Kidney epithelial cell (primary cell): ENCODE measurements at places on chromosomes 3 and 15. TPM values are rescaled to one million over a fixed set of nuclear protein-coding genes. Genes with fewer than 3 reads are reported as not detected.
A peak's percentile ranks its signal among the peaks of the same experiment; 100 is the strongest.

DNA sequence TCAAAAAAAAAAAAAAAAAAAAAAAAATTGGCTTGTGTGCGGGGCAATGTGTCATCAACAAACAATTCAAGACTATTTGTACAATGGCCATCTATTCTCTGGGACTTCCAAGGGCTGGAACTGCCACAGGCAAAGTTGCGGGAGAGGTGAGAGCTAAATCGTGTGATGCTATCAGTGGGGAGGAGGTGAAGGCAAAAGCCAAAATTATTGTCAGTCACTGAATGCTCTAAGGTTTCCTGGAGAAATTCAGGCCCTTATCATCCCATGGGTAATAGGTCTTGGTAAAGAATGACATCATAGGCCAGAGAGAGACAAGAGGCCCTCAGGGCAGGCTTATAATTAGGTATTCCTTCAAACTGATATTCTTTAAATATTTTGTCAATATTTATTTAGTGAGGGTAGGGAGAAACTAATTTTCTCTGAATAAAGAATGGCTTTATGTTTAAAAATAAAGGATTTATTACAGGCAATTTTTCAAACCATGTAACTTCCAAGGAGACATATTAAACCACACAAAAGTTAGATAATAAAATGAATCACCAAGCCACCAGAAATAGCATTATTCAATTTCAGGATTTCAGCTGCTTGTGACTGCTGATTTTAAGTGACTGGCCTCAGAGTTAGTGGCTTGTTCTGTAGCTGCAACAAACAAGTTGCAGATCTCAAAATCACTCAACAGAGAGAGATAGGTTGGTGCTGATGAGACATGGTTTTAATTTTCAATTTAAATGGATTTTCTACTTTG, 226.3 kb upstream of the MRPL3 start:
- no peak for DNase-seq

DNA sequence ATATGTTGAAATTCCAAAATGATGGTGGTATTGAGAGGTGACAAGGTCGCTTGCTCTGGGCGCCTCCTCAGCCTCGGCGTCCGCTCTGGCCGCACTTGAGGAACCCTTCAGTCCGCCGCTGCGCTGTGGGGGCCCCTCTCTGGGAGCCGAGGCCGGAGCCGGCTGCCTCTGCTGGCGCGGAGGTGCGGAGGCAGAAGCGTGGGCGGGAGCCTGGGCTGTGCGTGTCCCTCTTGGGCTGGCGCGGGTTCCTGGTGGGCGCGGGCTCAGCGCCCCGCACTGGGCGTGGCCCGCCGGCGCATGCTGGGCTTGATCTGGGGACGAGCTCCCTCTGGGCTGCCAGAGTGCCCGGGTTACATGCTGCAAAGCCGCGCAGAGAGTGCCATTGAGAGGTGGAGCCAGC, 39.8 kb upstream of the TMC3 start:
- DNase-seq: no peak

DNA sequence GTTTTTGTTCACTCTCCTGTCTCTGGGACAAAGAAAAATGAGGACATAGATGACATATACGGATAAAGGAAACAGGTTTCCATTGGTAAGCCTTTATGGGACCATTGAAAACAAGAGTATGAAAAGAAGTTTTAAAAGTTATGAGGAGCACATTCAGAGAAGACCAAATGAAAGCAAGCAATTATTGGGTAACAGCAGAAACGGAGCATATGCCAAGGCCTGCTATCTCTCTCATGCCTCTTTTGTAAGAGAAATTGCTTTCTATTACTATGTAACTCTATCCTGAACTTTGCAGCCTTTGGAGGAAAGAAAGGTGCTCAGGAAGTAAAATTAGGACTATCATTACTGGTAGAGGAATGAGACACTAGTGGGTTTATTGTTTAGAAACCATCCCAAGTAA, 14.9 kb upstream of the DPH6 start:
- no peak for DNase-seq

- no peak for DNase-seq
These were observed 15.0 kb upstream of the SEC22A start for GRCh38 chr3:123186695-123187094.

GRCh38 chr3:52787672-52788625, 6.6 kb upstream of the ITIH3 start:
- DNase-seq: no peak

Gene WDR49
- not detected in 2 replicates for total RNA-seq

GRCh38 chr15:59492389-59493377, 54.7 kb downstream of the FAM81A start:
- peak; percentile 31 for DNase-seq

- no peak for DNase-seq
These were observed 141.4 kb downstream of the TFG start for GRCh38 chr3:100850701-100851100.

DNA sequence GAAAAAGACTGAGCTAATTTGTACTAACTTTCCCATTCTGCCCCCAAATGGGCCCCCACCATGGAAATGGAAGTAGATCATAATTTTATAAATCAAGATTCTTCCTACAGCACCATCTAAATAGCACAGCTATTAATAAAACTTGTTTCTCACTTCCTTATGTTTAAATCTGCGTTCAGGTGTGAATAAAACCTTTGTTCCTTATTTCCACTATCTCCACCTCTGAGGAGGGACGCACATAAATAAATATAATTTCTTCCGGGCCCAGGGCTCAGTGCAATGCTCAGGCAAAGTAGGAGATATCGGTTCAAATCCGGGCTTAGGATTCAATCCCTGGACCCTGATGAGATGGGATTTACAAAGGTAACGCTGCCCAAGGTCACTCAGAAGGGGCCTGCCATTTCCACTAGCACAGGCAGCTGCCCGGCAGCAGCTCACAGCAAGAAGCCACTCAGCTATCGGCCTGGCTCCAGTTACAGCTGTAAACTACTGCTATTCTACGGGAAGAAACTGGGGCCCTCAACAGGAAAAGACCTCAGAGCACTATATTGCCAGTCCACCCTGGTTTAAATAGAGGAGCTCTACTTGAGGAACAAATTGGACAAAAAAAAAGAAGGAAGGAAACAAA, 52.5 kb downstream of the FOXP1 start:
- DNase-seq: no peak

Gene DNAJA4
- total RNA-seq: 9.9 and 11.0 TPM in 2 replicates

- no peak for DNase-seq
These were observed 210.2 kb upstream of the LYSMD4 start for GRCh38 chr15:99943466-99943865.

Gene IL16
- not detected in 2 replicates for total RNA-seq
